Activated CD4-positive, CD25-positive, alpha-beta regulatory T cell treated with anti-CD3 and anti-CD28 coated beads, Interleukin-2, amount 50 U/mL, for 24 hours (primary cell): ENCODE measurements at places on chromosomes 16 and 17.

- ATAC-seq, result no peak
These were observed 54.1 kb downstream of the TNFRSF13B start for GRCh38 chr17:16917671-16918394.

DNA sequence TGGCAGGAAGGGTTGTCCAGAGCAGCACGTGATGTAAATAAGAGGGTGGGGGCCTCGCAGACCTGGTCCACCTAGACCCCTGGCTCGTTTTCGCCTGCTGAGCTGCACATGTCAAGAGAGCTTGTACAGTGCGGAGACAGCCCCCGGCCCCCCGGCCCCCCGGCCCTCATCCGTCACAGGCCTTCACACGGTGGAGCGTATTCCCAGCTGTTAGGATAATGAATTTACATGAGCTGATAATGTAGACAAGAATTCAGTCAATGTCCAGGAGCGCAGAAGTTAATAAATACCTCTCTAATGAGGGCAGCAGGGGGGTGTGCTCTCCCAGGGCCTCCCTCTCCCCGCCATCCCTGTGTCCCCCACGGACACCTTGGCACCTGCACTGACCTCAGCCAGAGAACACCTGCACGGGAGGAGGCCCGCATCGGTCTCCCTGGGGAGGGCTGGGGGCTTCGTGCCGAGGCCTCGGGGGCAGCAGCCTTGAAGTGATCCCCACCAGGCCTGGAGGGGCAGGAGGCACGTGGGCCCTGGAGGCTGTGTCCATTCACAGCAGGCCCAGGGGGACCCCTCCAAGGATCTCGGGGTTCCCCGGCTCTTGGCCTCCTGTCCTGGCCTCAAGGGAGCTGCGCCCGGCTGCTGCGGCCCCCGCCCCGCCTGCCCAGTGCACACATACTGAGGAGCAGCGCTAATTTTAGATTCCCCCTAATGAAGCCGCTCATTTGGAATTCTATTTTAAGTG lies 14.6 kb downstream of the GSE1 start:
- no peak for ATAC-seq

DNA sequence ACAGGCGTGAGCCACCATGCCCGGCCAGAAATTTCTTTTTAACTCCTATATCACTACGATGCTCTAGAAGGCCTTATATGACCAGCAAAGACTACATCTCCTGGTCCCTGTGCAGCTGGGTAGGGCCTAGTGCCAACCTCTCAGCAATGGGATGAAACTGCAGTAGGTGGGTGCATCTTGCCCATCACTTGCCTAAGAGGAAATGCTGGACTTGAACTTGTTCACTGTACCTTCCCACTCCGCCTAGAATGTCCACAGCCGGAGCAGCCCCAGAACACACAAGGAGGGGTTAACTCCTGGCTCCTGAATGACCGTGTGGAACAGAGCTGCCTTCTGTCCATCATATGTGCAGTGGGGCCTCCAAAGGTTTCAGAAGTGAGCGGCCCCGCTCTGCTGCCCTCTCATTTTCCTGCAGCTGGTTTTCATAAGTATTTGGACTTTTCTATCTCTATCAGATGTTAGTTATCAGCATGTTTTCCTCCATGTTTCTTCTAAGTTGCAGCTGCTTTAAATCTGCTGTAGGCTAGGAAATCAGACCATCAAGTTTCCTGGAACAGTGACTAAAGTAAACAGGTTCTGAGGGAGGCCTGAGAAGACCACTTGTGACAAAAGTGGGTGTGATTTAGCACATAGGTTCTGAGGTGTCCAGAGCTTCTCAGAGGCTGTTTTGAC lies 52.5 kb downstream of the WSB1 start:
- ATAC-seq, result no peak

GRCh38 chr17:48597528-48597777 lies 3.9 kb upstream of the HOXB5 start:
- no peak for ATAC-seq

DNA sequence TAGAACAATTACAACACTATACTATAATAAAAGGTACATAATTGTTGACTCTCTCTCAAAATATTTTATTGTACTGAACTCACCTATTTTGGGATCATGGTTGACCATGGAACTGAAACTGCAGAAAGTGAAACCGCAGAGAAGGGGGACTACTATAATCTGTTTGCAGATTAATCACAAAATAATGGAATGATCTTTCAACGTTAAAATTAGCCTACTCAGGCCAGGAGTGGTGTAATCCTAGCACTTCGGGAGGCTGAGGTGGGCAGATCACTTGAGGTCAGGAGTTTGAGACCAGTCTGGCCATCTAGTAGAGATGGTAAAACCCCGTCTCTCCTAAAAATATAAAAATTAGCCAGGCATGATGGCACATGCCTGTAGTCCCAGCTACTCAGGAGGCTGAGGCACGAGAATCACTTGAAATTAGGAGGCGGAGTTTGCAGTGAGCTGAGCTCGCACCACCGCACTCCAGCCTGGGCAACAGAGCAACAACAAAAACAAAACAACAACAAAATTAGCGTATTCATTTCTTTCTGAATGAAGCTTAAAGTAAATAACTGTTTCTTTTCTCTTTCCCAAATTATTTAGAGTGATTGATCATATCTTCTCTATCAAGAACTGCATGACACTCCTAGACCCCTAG lies 45.6 kb downstream of the IKZF3 start:
- ATAC-seq, result no peak

- ATAC-seq, result no peak
These were observed 8.6 kb upstream of the SKAP1 start for GRCh38 chr17:48438516-48439061.

DNA sequence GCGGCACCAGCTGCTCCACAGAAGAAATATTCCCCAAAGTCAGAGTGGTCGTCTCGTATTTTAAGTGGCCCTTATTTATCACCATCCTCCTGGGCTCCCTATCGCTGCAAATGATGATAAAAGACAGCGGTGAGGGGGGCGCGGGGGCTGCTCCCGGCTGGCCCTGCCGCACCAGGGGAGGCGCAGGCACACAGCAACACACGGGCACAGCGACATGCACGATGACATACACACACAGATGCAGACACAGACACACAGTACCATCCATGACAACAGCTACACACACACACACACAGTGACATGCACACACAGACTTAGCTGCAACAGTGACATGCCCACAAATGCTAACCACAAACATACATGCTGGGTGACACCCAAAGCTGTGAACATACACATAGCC lies 52.5 kb downstream of the MRM1 start:
- ATAC-seq, result no peak

DNA sequence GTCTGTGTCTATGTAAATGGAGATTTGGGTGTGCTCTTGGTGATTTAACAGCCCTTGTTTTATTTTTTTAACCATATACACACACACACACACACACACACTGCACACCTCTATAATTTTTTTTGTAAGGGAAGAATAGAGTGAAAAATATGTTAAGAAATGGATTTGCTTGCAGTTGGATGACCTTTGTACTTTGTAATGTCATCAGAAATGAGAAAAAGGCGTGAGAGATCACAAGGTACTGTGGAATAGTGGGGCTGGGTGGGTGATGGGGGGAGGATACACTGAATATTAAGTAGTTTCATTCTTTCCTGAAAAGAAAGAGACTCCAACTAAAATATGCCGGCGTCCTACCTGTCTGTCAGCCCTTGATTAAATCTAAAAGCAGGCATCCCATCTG lies 38.7 kb downstream of the SALL1 start:
- no peak for ATAC-seq

GRCh38 chr17:77729587-77729986 lies 228.9 kb upstream of the TNRC6C start:
- ATAC-seq, result no peak

- no peak for ATAC-seq
These were observed 179.4 kb downstream of the BANP start for GRCh38 chr16:88130681-88131080.

- ATAC-seq, result no peak
These were observed 609.6 kb upstream of the C16orf82 start for GRCh38 chr16:26457095-26457494.

- no peak for ATAC-seq
These were observed 71.6 kb upstream of the SMIM36 start for GRCh38 chr17:55582897-55583296.

GRCh38 chr16:84360170-84360569 lies 8.2 kb upstream of the ATP2C2 start:
- no peak for ATAC-seq

- ATAC-seq, result no peak
These were observed 532.7 kb upstream of the CDH8 start for GRCh38 chr16:62568926-62569325.

GRCh38 chr16:66563574-66564334 lies 2.5 kb upstream of the CMTM1 start:
- peak; percentile 86 for ATAC-seq

- no peak for ATAC-seq
These were observed 4.2 kb downstream of the MSI2 start for GRCh38 chr17:57260325-57261083.

- no peak for ATAC-seq
These were observed 65.0 kb downstream of the AMFR start for GRCh38 chr16:56360117-56361008.

GRCh38 chr17:81008140-81008539 lies 16.5 kb downstream of the CHMP6 start:
- ATAC-seq, result no peak

GRCh38 chr16:84239141-84239769 lies 557 bp downstream of the KCNG4 start:
- no peak for ATAC-seq

DNA sequence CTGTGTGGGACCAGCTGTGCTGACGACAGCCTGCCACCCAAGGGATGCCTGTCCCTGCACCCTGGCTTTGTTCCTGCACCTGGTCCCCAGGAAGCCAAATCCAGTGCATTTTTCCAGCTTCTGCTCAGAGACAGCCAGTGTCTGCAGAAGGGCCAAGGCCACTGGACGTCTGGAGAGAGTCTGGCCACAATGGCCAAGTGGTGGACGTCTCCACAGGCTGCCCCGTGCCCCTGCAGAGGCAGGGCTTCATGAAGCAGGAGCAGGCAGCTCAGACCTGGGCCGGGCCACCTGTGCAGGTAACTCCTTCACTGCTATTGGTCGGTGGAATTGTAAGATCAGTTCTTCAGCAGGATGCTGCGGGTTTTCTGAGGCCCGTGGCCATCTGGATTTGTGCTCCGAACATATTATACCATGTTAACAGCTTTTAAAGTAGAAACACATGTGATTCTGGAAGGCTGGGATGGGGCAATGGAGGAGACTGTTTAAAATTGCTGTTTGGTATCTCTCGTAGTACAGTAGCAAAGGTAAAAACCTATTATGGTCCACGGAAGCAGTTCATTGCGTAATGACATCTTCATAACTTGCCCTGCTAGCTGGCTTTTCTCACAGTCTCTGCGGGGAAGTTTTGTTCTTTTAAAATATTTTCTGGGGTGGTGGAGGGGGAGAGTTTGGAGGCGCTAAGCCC lies 185.3 kb downstream of the CCDC182 start:
- no peak for ATAC-seq

DNA sequence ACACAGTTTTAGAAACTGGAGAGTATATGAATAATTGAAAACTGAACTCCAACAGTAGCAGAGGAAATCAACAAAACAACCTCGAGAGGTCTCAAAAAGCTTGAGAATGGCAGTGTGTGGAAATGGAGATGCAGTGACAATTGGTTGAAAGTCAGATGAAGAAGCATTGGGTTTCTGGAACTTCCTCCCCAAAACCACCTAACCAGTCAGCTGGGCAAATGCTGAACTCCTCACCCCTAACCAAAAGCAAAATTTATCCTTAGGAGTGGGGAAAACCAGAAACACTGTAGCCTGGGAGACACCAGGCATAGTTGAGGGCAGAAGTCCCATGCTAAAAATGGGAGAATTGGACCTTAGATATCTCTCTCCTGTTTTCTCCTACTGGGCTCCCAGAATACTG lies 109.9 kb downstream of the TANC2 start:
- no peak for ATAC-seq

DNA sequence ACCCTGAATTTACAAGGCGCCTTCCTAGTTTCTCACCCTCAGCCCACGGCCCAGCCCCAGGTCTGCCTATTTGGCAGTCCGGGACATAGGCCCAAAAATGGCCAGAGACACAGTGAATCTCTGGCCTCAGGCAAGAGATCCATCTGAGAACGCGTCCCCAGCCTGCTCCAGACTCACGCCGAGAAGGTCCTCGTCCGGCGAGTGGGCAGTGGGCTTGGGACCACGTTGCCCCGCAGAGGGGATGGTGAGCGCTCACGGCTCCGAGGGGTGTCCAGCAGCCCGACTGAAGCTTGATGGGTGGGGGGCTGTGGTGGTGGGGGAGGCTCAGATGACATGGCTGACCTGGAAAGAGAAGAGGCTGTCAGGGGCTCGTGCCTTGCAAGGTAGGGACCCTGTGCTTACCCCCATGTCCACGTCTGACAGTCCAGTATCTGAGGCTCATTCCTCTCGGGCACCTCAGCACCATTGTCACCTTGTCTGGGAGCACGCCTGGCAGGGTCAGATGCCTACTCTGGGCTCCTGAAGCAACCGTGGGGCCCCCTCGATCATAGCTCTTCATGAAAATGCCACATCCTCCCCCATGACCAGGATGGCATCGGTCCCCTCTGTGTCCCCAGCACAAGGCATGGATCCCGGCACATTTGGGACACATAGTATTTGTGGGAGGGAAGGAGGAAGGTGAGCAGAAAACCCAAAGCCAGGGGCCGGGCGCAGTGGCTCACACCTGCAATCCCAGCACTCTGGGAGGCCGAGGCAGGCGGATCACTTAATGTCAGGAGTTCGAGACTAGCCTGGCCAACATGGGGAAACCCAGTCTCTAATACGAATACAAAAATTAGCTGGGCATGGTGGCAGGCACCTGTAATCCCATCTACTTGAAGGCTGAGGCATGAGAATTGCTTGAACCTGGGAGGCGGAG lies 9.6 kb downstream of the CARHSP1 start:
- ATAC-seq, result no peak

DNA sequence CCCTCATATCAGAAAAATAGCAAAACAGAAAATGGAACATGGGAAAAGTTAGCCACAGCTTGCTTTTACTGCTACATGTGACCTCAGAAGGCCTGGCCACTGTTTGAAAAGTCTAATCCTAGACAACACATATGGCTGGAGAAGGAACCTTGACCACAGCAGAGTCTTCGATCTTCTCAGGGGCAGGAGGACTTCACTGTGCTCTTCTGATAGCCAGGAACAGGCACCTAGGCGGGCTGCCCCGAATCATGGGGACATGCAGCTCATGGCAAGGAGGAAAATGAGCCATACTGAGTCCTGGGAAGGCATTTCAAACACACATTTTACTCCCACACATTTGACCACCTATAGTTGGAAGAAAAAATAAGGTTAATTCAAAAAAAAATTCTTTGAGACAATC lies 31.1 kb upstream of the ADORA2B start:
- no peak for ATAC-seq

DNA sequence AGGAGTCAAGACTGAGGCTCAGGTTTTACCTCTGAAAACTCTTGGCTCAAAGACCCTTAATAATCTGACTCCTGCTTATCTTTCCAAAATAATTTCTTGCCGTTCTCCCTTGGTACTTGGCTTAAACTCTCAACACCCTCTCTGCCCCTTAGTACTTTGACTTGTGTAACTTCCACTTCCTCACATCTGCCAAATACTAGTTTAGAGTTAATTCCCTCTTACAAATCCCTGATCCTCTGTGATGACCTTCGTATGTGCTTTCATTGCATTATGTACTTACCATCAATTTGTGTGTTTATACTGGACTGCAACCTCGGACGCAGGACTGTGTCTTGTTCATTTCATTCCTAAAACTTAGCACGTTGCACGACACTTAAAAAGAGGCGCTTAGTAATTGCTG lies 35.2 kb downstream of the ZNF207 start:
- ATAC-seq, result no peak
